Spinal cord (tissue), 10 donors: ENCODE measurements at places on chromosomes 13 and 19. TPM values are rescaled to one million over a fixed set of nuclear protein-coding genes. Genes with fewer than 3 reads are reported as not detected.

CEBPA gene
- polyA plus RNA-seq = 6.0 TPM

GPR18 gene
- not detected for polyA plus RNA-seq

ZNF69 gene
- polyA plus RNA-seq = 13.7 TPM

SBK2 gene
- polyA plus RNA-seq = not detected

SIGLEC14 gene
- 3.0 TPM for polyA plus RNA-seq

DNA sequence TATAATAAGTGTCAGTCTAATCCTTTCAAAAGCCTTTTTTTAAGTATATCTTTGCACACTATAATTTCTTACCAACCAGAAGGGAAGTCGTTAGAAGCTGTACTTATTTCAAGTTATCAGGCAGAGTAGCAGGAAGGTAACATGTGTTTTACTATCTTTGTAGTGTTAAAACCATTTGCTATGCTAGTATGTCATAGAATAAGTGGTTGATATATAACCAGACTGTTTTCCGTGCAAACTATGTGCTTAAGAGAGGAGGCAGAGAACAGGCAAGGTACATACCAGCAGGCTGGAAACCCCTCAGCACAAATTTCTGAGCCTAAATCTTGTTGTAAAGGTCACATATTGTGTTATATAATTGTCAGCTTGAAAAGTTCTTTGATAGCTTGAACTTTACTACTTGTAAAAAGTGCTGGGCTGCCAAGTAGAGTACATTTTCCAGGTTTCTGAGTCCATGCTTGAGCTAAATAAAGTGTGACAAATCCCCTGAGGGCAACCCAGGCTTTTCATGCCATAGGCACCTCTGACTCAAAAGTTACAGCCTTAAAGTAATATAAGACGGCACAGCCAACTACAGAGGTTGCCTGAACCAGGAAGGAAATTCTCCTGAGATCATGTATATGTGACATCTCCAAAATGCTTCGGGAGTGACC lies 1297.4 kb downstream of the PCDH9 start:
- no peak for DNase-seq

DNA sequence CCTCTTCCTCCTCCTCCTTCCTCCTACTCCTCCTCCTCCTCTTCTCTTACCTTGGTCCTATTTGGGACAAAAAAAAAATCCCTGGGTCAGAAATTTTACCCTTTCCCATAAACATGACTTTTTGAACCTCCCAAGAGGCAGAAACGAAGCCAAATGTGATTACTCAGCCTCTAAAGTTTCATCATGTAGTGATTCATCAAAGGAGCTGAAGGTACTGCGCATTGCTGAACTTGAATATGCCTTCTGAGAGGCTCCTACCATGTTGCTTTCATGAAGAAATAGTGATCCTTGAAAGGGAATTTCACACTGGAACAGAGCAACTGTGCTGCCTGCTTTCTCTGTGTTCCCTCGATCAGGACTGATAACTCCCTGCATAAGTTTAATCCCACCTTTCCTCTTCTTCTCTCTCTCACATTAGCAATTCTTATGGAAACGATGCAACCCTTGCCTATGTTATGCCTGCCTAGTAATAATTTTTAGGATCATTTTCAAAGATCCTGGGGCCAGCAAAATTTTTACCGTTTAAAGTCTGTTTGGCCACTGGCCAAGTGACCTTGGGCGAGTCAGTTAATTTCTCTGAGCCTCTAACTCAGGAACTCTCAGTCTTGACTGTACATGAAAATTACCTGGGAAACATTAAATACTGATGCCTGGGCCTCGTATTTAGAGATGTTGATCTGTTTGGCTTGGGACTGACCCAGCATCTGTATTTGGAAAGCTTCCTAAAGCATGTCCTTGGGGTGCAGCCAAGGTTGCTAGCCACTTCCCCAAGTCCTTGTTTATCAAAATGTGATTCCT lies 149.5 kb downstream of the DCT start:
- no peak for DNase-seq

DNA sequence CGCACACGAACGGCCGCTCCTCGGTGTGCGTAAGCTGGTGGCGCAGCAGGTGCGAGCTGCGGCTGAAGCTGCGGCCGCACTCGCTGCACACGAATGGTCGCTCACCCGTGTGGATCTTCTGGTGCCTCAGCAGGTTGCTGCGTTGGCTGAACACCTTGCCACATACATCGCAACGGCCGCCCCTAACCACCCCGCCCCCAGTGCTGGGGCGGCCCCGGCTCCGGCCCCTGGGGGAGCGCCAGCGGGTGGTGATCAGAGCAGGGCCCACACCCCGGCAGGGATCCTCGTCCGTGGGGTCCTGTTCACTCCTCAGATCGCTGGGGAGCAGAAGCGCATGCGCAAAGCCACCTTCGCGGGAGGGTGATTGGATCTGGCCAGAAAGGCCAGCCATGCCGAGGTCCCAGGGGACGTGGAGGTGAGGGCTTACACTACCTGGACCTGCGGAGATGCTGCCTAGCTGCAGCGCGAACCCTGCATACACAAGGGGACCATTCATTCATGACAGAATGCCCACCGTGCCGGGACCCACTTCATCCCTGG lies 4.7 kb upstream of the UBE2M start:
- peak; percentile 68 for DNase-seq

- no peak for DNase-seq
These were observed 14.8 kb upstream of the ZNF492 start for GRCh38 chr19:22619371-22619770.

DNA sequence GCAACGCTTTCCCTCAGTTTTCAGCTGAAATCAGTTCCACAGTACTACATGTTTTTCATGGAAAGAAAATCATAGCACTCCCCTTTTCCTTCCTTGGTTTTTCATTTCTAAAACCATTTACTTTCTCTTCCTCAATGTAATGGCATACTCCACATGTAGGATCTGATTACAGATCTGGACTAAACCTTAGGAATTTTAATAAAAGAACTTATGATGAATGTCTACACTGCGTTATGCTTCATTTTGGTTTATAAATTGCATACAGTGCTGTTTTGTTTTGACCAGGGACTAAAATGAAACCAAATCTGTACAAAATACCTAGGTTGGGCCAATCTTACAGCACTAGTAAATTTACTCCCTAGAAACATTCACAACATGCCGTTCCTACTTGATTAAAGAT lies 589.9 kb downstream of the TBC1D4 start:
- DNase-seq = no peak

DNA sequence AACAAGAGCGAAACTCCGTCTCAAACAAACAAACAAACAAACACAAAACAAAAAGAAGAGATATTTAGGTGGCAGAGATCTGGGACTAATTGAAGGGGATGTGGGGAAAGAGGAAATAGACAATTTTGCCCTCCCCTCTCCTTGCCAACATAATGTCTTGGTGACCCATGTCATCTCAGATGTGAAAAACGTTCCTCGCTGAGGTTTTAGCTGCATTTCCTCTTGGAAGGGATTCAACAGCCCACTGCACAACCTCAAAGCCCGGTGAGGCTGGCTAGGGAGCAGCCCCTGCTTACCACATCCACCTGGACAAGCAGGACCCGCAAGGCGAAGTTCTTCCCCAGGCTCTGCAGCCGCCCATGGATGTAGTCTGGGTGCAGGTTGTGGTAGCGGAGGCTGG lies 4.9 kb downstream of the ERCC1 start:
- DNase-seq = no peak

DNA sequence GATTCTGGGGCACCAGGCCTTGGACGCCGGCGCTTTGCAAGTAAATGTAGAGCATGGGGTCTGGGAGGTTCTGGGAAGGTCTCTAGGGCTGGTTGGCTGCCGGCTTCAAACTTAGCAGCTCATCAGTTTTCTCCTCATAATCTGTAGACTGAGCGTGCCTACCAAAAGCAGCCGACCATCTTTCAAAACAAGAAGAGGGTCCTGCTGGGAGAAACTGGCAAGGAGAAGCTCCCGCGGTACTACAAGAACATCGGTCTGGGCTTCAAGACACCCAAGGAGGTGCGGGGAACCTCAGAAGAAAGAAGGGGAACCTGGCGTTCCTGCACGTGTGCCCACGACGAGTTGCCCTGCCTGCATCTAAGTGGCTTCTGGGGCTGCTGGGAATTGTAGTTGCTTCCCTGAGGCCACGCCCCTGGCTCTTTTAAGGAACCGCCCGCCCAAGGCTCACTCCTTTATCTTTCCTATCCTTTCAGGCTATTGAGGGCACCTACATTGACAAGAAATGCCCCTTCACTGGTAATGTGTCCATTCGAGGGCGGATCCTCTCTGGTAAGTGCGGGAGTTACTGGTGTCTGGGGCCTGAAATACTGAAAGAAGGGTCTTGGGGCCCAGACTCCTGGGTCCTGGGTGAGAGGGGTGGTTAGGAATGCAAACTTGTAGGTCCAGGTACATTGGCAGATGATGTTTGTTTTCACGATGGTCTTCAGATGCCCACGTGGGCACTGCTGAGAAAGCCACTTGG lies 984 bp downstream of the RPS11 start:
- no peak for DNase-seq

DNA sequence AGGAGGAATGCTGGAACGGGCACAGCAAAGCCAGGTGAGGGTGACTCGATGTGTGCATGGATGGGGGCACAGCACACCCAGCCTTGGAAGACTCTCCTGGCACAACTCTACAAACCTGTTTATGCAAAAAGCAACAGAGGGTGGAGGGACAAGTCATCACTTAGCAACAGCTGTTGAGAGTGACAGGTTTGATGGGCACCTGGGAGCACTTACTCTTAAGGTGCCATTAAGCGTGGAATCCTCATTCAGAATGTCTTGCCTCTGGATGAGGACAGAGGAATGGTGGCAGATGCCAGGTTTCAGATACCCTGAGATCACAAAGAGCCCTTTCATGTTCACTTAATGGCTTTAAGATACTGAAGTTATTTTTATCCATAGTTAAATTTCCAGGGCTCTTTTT lies 97.0 kb downstream of the DCT start:
- no peak for DNase-seq

DNA sequence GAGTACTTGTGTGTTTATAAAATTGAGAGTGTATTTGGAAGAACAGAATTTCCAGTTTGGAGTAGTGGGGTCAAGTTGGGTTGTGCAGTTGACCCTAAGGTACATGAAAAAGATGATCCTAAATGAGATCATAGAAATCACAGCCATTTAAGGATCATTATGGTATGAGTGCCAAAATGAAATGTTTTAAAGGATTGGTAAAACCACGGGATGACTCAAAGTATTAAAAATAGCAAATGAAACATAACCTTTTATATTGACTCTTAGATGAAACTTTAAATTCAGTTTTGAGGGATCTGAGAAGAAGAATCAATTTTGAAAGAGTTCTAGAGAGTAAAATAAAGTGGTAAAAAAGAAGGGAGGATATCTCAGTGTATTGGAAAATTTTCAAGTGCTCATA lies 773.8 kb downstream of the GPC5 start:
- no peak for DNase-seq

DNA sequence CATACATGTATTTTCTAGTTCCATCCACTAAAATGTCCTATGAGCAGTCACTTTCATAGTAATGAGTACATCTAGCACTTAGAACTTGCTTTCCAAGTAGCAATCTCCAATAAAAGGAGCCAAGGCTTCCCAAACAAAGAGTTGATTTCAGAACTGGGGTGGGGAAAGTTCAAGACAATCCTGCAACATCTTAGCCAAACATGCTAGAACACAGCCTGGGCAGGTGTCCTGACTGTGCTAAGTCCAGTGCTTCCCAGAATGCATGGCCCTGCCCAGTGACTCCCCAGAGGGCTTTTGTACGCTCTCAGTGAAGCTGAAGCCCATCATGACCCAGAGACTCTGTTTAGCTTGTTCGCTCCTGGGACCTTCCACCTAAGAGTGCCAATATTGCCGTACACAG lies 106.7 kb upstream of the UBAC2 start:
- DNase-seq = no peak

DNA sequence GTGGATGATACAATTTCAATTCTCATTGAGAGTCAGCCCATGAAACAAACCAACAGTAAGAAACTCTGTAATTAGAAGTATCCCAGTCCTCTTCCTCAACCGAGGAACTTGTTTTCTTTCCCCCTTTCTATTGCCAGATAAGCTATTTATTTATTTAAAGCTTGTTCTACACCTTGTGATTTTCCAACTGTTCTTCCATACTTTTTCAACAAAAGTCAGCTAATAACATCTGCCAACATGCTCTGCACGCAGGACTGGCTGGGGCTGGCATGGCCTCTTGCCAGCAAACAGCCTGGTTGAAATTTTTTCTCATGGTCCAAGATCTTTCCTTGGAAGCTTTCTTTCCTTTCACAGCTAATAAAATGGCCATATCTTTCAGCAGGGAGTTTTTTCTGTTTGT lies 2.9 kb upstream of the IRS2 start:
- DNase-seq = no peak

GRCh38 chr13:89401264-89401675 lies 1730.1 kb downstream of the SLITRK5 start:
- no peak for DNase-seq

GRCh38 chr13:35292329-35292728 lies 184.2 kb downstream of the MAB21L1 start:
- DNase-seq = no peak
